ENCODE measurements at places on chromosomes 11 and 22.

GRCh38 chr11:28529046-28529445, 420.9 kb downstream of the METTL15 start:
- DNase-seq, result no peak

DNA sequence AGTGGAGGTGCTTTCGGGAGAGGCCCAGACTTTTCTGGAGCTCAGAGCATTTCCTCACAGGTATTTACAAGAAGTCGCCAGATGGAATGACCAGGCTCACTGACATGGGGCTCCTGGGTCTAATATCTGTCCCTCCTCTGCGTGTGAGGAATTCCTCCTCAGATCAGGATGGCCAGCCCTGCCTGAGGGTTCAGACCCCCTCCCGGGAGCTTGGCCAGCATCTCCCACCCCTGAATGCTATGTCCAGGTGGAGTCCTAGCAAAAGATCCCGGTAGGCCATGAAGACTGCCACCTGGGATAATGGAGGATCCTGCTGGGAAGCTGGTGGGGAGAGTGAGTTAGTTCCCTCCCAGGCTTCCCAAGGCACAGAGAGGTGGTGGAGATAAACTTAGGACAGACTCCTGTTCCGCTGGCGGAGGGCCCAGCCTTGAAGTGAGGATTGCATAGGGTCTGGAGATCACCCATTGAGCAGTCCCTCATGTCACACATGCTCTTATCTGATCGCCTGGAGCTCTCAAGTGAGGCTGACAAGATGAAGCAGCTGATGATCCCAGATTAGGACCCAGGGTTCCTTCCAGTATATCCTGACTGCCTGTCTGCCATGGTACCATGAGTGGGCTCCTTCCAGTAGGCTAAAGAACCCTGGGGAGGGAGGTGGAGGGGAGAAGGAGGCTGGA, 5.7 kb downstream of the OAF start:
- DNase-seq, result peak; percentile 12

DNA sequence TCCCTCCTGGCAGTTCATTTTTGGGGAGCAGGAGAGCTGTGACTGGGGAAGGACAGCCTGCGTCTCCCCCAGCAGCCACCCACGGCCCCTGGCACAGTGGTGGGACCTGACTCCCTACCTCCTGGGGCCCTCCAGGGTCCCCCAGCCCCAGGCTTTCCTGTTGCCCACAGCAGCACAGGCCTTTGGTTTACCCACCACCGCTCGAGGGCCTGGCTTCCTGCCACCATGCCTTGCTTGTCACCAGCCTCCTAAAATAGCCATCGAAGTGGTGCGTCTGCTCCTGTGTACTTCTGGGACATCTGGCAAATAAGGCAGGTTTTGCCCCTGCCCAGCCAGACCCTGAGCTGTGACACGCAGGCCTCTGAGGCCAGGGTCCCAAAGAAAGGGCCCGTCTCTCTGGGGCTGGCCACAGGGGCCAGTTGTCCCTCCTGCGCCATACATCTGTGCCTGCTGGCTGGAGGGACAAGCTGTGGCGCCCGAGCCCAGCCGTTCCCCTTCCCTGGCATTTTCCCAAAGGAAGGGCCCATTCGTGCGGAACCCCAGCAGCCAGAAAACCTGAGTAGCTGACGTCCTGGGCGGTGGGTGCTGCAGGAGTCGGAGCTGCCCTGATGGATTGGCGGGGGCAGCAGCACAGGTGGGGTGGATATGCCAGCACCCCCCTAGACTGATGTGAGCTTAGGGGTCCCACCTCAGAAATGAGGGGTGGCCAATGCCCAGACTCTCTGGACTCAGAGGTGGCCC, 14.6 kb downstream of the PHLDA2 start:
- no peak for DNase-seq

DNA sequence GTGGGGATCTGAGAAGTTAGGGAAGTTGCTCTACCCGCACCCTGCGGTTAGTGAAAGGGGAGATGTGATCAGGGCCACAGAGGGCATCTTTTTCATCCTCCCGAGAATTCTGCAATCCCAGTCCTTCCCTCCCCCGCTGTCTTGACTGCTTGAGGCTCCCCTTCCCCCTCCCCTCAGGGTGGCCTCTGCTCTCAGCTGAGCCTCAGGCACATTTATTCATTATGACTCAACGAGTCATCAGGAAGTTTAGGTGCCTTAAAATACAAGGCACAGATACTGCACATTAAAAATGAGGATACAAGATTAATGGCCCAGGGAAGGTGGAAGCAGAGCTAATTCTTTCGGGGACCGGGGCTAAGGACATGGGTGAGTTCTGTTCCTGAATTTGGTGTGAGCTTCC, 104.0 kb downstream of the CACNA1I start:
- DNase-seq, result no peak

DNA sequence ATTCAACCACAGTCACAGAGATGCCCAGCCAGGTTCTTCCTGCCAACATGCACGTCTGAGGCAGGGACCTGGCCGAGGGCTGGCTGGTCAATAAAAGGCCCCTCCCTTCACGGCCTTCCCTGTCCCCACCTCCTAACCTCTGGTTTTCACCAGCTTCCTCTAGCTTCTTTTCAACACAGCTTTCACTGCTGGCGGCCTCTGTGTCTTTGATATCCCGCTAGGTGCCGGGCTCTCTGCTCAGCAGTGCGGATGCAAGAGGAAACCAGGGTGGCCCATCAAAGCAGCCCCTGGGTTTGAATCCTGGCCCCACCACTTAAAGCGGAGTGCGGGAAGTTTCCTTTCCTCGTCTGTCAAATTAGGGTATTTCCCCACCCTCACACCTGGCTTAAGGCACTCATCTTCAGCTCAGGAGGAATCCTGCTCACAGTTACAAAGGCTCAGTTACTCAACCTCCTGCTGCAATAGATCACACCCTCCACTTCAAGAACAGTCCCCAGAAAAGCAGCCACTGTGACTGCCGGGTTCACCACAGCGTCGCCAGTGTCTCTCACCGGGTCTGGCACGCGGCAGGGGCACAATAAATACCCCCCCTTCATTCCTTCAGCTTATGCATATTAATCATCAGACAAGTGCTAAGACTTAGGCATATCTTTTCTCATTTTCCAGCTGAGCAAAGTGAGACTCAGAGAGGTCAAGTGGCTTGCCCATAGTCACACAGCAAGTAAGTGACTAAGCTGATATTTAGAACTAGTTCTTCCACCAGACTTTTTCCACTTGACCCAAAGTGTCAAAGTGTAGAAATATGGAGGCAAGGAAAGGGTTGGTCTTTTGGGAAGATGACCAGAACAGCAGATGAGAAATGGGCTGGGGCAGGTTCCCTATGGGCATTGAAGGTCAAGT, 45.7 kb downstream of the TXN2 start:
- peak; percentile 43 for DNase-seq

DNA sequence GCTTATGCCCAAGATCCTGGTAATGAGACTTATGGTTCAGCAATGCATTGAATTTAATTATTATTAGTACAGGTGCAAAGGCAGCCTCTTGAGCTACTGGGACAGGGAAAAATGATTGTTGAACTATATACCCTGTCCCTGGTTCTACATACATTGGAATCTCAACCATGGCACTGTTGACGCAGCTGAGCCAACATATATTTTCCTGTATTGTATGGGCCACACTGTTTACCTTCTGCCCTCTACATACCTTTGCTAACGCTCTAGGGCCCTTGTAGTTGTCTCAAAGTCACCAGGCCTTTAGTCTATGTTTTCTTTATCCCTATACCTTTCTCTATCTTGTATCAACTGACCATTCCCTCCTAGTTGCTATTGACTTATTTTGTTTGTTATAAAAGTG, 22.6 kb downstream of the KREMEN1 start:
- DNase-seq, result peak; percentile 42

GRCh38 chr11:124884340-124884739, 13.3 kb downstream of the ROBO4 start:
- no peak for DNase-seq

GRCh38 chr22:20943104-20943933, 23.7 kb upstream of the AIFM3 start:
- no peak for DNase-seq

DNA sequence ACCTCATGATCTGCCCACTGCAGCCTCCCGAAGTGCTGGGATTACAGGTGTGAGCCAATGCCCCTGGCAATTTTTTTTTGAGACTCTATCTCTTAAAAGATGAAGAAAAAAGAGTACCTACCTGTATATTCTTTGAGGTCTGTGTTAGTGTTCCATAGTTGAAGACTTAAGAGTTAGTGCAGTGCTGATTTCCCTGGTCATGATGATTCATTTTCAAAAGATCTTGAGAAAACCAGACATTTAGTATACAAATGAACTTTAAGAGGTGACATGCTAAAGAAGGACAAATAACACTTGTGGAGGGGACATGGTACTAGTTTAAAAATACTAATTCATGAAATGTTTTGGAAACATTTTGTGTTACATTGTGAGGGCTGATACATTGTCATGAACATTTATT, 17.7 kb downstream of the CBL start:
- DNase-seq, result no peak

DNA sequence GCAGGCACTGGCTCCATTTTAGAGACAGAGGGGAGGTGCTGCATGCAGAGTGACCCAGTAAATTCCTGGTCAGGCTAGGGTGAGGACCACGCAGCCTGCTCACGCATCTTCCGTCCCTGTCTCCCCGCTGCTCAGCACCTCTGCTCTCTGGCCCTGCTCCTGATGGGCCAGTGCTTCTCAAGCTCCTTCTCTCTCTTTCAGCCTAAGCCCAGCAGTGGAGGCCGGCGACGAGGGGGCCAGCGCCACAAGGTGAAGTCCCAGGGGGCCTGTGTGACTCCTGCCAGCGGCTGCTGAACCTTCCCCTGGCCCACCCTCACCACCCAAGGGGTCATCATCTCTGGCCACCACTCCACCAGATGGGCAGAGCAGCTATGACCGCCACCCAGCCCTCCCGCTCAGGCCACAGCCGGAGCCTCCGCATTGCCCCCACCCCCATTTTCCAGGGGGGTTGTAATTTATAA, 24.7 kb downstream of the GTPBP1 start:
- DNase-seq, result no peak

DNA sequence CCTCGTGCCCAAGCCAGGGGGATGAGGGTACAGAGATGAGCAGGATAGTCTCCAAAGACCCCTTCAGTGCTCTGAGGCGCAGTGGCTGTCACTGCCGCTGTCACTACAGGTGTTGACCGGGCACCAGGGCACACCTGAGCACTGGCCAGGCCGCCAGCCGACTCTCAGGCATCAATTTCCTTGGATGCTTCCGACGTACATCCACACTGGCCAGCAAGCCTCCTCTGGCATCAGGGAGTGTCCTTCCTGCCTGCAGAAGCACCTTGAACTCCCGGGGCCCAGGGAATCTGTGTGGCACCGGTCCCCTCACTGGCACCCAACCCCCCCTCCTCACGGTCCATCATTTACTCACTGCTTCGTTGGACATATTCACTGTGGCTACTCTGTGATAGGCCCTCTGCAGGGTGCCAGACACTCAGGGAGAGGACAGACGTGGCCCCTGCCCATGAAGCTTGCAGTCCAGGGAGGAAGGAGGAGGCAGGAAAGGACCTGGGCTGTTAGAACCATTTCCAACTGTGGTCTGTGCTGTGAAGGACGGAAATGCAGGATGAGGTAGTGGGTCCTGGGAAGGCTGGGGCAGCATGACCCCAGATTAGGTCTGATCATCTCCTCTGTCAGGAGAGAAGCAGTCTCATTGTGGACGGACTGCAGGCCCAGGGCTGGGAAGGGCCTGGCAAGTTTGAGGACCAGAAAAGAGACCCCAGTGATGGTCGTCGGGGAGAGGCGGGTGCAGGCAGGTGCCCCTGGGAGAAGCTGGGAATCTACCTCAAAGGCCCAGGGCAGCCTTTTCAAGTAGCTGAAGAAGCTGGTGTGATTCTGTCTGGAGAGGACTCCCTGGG, 46.3 kb upstream of the ANO1 start:
- no peak for DNase-seq

DNA sequence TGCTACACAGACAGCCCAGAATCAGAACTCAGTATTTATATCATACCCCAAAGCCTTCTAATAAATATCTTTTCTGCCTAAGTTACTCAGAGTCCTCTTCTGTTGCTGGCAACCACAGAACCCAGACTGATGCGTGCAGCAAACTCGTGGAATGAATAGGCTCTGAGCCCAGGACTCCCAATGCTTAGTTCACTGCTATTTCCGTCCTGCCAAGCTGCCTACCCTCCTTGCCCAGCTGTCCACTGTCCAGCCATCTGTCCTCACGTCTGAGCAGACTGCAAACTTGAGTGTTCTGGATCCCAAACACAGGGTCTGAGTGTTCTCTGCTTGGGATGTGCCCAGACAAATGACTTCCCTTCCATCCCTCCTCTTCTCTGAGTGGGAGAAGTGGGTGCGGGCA, 19.4 kb downstream of the PTPN5 start:
- no peak for DNase-seq

DNA sequence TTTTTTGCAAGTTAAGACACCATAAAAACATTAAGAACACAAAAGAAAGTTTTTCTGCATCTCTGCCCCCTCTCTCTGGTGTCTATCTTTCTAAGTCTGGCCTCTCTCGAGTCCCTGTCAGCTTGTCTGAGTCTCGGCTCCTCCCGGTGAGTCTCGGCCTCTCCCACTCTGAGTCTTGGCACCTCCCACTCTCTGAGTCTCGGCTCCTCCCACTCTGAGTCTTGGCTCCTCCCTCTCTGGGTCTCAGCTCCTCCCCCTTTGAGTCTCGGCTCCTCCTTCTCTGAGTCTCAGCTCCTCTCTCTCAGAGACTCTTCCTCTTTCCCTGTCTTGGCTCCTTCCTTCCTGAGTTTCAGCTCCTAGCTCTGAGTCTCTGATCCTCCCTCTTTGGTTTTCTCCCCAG, 72.5 kb upstream of the AMPD3 start:
- DNase-seq, result no peak

DNA sequence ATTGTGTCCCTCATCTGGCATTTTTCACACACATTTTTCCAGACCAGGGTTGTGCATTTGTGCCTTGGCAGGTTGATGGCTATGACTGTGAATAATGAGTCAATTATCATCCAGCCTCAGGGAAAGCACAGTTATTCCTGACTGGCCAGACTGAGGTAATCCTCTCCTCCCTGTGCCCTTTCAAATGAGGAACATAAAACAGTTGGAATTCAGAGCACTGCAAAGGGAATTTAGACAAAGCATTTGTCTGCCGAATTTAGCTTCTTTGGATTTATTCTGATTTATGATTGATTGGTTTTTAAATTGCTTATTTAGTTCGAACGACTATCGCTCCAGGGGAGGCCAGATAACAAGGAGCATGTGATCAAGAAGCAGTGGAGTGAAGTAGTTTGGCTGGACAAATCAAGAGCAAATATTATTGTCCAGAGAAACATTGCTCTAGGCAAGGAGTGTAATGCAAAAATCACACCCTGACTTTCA, 30.8 kb upstream of the RAG2 start:
- DNase-seq, result no peak

- peak; percentile 38 for DNase-seq
Observed at GRCh38 chr22:39349506-39349966, 255 bp upstream of the SYNGR1 start.

GRCh38 chr22:20853236-20853660, 5.4 kb downstream of the PI4KA start:
- no peak for DNase-seq
